Progenitor cell of endocrine pancreas (in vitro differentiated cells): ENCODE measurements at places on chromosomes 4 and X.

DNA sequence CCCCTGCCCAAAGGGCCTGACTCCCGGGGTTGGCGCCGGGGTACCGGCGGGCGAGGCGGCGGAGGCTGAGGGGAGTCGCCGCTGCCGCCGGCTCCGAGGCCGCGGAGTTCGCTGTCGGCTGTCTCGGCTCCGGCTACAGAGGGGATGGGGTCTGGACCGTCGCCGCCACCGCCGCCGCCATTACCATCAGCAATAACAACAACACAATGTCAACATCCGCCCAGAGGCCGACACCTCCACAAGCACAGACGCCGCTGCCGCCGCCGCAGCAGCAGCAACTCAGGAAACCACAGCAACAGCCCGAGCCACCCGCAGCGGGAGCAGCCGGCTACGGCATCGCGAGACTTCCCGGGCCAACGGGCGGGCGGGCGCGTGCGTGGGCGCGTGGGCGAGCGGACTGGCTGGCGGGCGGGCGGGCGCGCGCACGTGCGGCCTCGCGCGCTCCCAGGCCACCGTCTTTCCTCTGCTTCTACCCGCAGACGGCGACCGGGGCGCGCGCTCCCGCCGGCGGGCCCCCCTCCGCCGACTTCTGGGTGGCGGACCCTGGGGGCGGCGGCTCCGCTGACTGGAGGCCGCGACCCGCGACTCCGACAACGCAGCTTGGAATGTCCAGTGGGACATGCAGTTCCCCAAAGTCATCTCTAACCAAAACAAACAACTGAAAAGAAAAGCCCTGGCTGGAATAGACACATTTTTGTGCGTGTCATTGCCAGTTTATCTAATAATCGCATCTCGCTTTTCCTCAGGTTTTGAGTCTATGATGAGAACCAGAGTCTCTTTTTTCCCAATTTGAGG lies at the start of gene CHIC2:
Gene CHIC2, minus strand, starts transcription at position 289 of the 795 bp plus-strand sequence. CDS start 305 bp downstream, outside the sequence.
- peak; percentile 89 for DNase-seq

DNA sequence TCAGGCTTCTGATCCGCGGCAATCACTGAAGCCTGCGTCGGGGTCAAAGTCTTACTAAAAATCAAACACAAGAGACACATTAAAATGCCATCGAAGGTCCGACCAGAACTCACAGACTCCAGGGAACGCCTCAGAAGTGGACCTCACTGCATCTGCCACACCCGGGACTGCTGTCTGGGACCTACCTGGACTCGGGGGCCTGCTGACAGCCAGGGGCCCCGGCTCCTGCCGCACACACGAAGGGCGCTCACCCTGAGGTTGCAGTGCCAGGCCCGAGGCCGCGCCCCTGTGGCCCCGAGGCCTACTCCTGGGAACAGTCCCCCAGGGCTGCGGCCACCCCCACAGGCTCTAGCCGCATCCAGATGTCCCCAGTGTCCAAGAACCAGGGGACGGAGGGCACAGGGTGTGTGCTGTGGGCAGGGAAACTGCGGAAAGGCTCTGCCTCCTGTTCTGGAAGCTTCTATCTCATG lies 7.4 kb downstream of the CTBP1 start:
- DNase-seq: no peak

DNA sequence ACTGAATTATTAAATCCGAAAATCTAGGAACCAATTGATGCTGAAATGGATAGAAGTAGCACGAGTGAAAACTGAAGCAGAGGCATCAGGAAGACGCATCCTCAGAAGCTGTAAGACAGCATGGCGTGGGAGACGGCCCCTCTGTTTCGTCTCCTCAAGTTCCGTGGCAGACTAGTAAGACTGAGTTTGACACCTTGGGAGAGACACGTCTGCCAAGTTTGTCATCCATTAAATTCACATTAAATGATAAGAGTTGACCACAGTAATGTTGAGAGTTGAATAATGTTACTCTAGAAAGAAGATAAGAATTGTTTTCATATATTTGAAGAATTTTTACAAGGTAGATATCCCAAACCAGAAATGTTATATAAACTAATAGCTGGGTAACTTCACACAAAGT lies 736.1 kb upstream of the FRG1 start:
- no peak for DNase-seq

GRCh38 chr4:40190465-40190864 lies 6.4 kb upstream of the RHOH start:
- DNase-seq: no peak

DNA sequence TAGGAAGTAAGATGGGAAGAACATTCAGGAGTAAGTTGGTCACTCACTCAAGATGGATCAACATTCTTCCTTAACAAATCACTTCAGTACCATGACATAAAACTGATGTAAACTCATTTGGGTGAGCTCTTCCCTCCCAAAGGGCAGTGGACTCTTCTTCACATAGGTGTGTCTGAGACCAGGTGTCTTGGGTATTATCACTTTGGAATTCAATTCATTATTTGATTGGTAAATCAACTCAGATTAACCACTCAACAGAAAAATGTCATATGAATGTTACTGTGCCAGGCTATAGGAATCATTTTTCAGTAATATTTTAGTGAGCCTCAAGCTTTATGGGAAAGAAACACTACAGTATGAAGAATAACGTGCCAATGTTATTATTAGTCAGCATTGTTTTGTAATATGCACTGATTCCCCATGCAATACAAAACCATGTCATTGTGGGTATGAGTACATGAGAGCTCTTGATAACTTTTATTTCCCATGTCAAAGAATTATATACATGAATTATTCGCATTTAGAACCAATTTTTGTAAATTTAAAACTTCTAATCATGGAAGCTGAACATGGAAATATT lies 58.6 kb upstream of the ETNPPL start:
- no peak for DNase-seq

DNA sequence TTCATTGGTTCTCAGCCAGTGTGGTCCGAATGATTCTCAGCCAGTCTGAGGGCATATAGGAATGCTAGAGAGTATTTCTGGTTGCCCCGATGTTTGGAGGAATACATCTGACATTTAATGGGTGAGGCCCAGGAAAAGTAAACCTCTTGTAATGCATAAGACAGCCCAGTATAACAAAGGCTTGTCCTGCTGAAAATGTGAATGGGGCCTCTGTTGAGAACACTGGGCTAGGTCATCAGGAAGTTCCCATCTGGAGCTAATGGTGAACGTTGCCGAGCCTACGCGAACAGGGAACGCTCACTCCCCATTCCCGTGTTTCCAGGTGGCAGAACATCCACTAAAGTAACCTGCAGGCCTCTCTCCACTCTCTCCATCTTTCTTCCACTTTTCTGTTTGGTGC lies 132.0 kb upstream of the CLNK start:
- DNase-seq: no peak

DNA sequence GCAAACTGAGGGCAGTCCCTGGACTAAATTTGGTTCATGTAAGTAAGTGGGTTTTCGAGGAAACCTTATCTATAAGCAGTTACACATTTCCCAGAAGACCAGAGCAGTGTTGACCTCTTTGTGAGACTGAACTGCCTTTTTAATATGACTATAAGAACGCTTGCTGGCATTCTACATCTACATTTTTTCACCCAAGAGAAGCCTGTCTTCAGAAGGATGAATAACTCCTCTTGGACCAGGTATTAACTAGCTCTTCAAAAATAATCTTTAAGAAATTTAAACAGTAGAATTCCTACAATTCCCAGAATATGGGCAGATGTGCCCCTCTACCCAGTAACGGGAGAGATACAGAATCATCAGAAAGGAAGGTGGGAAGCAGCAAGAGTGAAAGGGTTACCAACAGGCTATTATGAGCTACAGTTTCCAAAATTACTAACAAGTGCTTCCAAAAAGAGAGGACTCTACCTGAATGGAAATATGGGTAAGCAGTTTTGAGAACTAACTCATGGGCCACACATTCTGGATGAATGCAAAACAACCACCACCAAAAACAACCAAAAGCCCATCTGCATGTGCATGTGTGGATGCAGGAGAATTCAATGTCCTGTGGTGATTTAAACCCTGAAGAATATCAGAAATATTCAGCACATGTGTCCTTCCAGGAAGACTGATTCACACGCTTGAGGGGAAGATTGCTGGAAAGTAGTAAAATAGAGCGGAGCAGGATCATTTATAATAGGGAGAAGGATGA lies 17.4 kb downstream of the BBS12 start:
- DNase-seq: no peak

- DNase-seq: peak; percentile 19
Observed at GRCh38 chr4:179307297-179308136, 1865.3 kb upstream of the AGA start.

DNA sequence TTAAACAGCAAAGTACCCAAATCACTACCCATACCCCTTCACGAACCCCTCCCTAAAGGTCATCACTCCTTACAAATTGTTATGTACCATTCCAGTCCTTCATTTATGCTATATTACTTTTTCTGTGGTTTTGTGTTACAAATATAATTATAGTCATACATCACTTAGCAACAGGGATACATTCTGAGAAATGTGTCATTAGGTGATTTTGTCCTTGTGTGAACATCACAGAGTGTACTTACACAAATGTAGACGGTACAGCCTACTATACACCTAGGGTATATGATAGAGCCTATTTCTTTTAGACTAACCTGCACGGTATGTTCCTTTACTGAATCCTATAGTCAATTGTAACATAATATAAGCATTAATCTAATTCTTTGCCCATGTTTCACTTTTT lies 61.9 kb downstream of the ASB9 start:
- DNase-seq: no peak

DNA sequence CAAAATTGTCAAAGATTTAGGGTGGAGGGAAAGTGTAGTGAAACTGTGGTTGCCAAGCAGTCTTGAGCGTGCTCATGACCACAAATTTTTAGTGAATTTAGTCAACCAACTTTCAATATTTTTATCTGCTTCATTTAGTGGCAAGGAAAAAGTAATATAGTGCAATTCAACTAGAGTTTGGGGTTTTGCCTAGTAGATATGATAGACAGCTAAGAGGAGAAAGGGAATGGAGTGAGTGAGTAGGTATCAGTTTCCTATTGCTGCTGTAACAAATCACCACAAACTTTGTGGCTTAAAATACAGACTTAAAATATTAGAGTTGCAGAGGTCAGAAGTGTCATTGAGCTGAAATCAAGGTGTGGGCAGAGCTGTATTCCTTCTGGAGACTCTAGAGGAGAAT lies 3.7 kb upstream of the CT47C1 start:
- no peak for DNase-seq

GRCh38 chr4:42350611-42351182 lies 46.6 kb upstream of the SHISA3 start:
- DNase-seq: no peak

DNA sequence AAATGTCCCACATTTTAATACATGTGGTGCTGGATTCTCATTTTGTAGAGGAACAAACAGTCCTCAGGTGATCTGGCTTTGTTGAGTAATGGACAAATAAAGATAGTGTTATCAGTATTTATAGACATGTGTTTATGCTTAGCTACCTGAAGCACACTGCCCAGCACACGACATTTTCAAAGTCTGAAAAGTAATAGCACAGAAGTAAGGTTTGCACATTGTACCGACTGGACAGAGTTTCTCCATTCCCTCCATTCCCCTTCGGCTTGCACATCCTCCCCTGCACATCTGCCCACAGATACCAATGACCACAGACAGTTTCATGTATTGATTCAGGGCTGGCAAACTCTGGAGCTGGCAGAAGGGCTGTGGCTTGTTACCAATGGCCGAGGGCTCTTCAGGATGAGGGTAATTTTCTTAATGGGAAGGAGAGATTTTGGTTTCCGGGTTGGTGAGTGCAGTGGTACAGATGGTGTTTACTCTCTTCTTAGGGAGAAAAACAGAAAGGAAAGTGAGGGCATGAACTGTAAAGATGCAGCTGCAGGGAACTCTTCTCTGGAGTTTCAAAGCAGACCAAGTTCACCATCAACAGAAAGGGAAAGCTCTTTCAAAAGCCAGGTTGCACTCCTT lies 2.3 kb downstream of the GRPR start:
- no peak for DNase-seq

DNA sequence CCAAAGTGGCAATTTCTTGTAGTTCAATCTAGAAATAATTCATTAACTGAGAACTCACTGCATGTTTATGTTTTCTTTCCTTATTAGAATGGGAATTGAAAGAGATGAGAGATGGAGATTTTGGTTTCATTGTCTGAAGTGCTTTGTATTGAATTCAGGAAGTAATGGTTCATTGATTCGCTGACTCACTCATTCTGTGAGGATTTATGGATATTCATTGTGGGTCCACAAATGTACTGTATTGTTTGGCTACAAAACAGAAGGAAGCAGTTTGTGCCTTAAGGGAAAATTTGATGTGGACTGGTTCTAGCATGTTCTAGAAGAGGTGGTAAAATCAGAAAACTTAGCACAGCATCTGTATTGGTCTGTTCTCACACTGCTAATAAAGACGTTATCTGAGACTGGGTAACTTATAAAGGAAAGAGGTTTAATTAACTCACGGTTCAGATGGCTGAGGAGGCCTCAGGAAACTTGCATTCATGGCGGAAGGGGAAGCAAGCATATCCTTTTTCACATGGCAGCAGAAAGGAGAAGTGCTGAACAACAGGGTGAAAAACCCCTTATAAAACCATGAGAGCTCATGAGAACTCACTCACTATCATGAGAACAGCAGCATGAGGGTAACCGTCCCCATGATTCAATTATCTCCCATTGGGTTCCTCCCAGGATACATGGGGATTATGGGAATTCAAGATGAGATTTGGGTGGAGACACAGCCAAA lies 132.3 kb upstream of the VCX3A start:
- DNase-seq: no peak

DNA sequence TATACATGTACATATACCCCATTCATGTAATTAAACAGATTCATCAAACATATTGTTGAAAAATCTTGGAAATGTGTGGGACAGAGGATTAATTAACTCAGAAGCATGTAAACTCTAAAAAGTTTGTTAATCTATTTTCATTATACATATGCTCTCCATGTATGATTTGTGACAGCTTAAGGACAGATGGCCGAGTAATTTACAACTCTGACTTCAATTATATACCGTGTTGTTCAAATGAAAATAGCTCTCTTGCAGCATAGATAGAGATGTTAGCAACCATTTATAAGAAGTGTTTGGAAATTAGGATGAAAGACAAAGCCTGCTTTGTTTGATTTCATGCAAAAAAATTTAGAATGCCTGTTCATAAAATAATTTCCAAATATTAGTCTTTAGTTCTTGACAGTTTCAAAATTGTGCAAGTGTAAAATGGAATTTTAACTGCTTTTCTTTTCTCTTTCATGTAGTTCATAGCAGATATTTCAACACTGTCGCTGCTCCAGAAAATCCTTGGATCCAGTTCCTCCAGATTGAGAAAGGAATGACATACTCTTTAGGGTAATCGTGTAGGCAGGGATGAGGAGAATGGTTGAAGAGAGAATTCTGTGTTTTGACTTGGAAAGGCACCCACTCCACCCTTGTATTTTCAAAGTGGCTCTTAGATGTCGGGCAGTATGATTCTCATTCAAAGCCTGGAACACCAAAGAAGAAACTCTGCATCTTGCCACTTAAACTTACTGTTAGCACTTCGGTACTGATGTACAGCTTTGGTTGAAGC lies 23.1 kb downstream of the AFF2 start:
- DNase-seq: no peak

GRCh38 chr4:3849140-3849539 lies 83.0 kb downstream of the ADRA2C start:
- DNase-seq: no peak

DNA sequence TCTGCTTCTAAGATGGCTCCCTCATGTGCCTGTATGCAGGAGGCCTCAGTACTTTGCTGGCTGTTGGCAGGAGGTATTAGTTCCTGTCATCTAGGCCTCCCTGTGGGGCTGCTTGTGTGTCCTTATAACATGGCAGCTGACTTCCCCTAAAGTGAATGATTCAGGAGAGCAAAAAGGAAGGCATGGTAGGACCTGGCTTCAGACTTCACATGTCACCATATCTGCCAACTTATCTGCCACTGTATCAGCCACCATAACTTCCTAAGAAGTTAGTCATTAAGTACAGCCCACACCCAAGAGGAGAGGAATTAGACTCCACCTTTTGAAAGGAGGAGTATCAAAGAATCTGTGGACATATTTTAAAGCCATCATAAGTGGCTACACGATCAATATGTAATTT lies 122.5 kb downstream of the UCHL1 start:
- DNase-seq: no peak
